Stimulated activated CD4-positive, alpha-beta T cell treated with anti-CD3 and anti-CD28 coated beads, Interleukin-12 subunit alpha, Interleukin-12 subunit beta, amount 100 ng/mL, for 48 hours (primary cell): ENCODE measurements at places on chromosomes 2 and 18.

DNA sequence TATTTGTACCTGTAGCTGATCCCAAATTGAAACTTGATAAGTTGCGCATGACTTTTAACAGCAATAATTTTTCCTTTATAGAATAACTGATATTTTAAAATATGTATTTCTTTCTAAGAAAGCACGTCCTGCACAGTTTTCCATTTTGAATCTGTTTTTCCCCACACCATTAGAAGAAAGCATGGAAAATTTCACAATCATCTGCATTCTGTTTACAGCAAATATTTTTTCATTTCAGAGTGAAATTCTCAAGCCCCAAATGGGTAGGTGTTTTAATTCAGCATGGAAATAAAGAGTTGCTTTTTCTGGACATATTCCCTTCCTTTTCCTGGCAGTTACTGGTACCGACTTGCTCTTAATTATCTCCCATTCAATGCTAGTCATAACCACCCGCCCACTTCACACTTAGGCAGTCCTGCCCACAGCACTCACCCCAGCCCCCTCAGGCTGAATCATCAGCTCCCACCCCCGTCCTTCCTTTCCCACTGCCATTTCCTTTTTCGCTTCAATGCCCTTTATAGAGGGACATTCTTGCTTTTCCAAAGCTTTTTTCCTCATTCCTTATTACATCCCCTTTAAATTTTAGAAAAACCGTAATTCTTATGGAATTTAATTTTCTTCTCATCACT lies 89.2 kb upstream of the GLS start:
- peak; percentile 40 for DNase-seq

DNA sequence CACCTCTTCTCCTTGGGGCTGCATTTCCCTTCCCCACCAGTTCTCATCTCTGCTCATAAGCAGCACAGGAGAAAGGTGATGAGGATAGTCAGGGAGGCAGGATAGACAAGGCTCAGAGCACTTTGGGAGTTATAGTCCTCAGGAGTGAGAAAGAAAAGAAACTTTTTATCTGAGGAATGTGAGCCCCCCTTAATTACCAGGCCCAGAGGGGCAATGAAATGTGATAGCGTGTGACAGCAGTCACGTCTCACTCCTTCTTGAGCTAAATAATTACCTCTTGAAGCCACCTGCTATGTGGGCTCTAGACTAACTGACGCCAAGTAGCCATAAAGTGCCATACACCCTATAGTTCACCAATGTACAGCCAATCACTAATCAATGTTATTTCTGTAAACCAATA lies 105.8 kb downstream of the SPP2 start:
- DNase-seq, result no peak

- no peak for DNase-seq
These were observed 11.1 kb upstream of the IL1RN start for GRCh38 chr2:113116100-113116958.

- no peak for DNase-seq
These were observed 97.2 kb downstream of the SMAD7 start for GRCh38 chr18:48853588-48853987.

DNA sequence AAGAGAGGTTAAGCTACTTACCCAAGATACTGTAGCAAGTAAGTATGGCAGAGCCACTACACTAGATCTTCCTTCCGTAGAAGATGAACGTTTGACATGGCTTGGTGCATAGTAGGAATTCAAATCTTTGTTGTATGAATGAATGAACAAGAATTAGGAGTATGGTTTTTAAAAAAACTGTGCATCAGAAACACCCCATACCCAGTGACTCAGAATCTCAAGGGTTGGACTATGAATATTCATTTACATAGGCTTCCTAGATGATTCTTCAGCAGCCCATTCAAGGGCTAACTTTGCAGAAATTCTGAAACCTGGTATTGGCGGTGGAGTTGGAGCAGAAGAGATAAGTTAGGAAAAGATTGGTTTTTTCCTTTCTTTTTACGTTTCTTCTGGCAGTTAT lies 5.4 kb downstream of the ACTR3 start:
- no peak for DNase-seq

DNA sequence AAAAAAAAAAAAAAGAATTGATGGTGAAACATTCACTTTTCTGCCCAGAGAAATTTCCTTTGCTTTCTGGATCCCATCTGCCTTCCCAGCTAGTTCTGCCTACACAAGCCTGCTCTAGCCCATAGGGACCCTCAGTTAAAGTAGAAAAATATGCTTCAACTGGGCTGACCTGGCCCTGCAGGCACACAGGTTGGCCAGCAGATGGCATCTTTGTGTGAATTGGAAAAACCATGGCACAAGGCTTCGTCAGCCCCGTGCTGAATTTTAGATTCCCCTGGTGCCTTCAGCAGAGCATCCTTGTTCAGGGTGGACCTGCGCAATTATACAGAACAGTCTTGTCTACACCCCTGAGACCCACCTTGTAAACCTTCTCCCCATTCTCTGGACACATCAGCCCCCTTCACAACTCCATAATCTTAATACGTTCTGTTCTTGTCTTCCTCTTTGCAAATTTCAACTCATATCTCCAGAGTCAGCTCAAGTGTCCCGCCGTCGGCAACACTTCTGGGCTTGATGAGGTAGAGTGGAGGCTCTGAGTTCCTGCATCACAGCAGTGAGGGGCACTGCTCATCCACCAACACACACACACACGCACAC lies 114.5 kb downstream of the INSIG2 start:
- peak; percentile 63 for DNase-seq

DNA sequence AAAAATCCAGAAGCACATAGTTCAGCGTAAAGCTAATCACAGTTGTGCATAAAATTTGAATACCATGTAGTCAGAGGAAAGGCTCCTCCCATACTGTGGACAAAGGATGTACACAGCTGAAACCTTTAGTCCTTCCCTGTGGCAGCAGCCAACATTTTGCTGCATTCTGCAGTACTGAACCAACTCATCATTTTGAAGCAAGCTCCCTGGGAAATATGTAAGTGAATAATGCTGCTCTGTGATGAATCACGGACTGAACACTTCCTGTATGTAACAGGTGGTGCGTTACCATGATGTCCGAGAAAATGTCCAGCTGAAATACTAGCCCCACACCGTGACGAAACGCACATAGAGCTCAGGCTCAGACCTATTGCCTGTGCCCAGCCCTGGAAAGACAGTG lies 421.1 kb upstream of the RAB12 start:
- no peak for DNase-seq

DNA sequence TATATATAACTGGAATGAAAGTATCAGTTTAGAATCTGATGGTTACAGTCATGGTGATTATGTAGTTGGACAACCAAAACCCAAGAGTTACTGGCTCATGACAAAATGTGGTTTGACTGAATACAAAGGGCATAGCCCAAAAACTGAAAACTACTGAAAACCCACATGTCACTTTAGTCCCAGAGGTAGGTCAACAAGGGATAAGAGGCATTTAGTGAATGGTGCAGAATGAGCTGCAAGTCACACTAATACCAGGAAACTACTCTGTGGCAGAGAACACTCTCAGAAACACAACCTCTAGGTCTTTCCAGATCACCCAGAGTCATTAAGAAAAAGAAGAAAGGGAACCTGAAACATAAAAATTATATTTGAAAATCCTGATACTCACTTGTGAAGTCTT lies 154.5 kb downstream of the AGPS start:
- no peak for DNase-seq

- no peak for DNase-seq
These were observed 1.8 kb downstream of the RNF138 start for GRCh38 chr18:32093523-32093922.

- no peak for DNase-seq
These were observed 7.6 kb downstream of the ITM2C start for GRCh38 chr2:230872151-230872967.

DNA sequence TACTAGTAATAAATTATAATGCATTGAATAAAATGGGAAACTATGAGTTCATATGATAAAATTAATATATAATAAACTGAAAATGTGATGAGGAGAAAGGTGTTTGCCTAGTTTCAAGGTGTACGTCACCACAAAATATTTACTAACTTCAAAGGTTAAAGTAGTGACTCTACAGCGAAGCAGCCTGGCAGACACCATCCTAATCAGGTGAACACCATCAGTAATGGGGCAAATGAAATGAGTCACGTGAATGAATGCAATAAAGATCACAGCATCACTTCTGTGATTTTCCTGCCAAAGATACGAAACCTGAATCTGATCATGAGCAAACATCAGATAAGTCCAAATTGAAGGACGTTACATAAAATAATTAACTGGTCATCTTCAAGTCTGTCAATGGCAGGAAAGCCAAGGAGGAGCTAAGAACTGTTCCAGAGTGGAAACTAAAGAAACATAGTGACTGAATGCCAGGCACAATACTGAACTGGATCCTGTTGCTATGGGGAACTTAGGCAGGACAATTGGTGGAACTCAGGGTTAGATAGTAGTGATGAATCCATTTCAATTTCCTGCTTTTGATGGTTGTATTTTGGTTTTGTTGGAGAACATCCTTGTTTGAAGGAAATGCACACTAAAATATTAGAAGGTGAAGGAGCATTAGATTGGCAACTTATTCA lies 12.1 kb upstream of the NOSTRIN start:
- DNase-seq, result no peak

DNA sequence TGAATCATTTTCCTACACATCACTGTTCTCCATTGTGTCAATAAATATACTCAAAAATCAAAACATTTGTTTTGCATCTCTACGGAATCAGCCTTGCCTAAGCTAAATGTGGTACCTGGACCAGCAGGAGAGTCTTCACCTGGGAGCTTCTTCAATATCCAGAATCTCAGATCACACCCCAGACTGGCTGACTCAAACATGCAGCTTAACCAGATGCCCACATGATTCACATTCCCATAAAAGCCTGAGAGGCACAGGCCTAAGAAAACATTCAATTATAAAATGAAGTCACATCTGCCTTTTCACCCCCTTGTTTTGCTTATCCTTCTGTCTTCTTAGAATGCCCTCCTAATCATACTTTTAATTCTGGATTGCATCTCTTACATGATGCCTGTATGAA lies 1045.5 kb upstream of the NXPH2 start:
- DNase-seq, result no peak

- DNase-seq, result no peak
These were observed 32.4 kb downstream of the SMAD2 start for GRCh38 chr18:47898055-47898454.

GRCh38 chr2:216695401-216695821 lies at the start of gene IGFBP5:
TSS of gene IGFBP5 (minus strand) at chr2:216695549. CDS start at chr2:216694775, 774 bp downstream.
- DNase-seq, result no peak

- DNase-seq, result no peak
These were observed 151.6 kb downstream of the CSRNP3 start for GRCh38 chr2:165621086-165621560.

DNA sequence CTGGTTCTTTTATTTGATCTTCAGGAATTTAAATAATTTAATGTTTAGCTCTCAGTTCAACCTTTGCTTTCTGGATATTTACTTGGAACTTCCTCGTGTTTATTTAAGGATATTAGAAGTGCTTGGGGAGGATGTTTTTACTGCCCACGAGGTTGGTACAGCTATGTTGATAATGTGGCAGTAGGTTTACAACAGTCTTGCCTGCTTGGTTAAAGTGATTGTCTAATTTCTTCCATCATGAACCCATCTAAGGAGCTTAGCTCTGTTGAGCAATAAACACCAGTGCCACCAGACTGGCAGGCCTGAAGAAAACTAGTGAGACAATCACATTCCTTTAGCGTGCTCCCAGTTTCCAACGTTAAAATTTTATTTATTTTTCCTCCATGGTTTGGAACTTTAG lies 94.5 kb downstream of the ICOS start:
- DNase-seq, result no peak

DNA sequence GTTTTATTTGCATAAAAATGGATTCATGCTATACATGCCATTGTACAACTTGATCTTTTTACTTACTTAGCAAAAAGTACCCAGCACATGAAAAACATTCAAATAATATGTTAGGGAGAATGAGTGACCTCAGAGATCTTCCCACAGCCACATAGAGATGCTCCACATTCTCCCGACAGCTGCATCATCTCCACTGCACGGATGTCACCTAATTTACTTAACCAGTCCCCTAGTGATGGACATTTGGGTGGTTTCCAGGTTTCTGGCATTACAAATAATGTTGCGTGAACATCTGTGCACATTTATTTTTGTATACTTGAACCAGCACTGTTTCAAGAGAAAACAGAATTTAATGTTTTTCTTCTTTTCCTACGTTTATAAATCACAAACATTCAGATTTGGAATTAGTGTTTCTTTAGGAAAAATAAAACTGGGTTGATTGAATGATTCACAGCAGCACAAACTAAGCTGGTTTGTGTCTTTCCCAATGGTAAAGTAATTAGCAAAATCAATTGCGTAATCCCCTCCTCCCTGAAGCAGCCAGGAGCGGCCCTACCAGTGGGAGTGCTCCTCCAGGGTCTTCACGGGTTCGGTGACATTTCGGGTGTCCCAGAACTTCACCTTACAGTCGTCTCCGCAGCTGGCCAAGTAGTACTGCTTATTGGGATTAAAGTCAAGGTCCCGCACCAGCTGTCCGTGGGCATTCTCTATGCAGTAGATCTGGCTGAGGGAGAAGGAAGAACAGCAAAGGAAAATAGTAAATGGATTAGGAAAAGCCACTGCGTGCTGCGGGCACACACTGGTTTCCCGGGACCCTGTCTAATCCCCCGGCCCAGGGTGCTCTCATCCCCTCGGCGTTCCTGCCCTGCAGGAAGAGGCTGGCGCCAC lies 183.9 kb downstream of the EIPR1 start:
- no peak for DNase-seq

DNA sequence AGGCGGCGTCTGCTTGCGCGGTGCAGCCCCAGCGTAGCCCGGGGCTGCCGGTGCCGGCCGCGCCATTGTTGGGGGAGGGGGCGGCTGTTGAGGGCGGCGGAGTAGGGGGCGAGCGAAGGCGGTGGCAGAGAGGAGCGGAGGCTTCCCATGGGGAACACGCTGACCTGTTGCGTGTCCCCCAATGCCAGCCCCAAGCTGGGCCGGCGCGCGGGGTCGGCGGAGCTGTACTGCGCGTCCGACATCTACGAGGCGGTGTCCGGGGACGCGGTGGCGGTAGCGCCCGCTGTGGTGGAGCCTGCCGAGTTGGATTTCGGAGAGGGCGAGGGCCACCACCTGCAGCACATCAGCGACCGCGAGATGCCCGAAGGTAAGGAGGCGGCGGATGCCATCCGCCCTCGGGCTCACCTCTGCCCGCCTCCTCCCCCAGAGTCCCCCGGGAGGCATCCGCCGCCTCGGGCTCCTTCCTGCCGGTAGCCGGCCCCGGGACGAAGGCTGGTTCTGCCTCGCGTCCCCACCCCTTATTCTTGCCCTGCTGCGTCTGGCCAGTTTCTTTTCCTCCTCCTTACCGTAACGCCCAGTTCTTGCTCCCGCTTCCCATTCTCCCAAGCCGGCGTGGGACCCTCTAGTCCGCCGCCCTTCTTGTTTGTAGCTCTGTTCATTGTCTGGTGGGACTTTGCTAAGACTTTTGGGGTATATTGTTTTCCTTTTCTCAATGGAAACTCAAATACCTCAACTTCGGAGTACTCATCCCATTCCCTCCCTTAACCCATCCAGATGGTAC lies 500 bp downstream of the CCNYL1 start:
- DNase-seq, result peak; percentile 34
